ENCODE measurements at places on chromosomes 5 and 9.

GRCh38 chr9:8599937-8600336, 800.4 kb upstream of the DMAC1 start:
- DNase-seq, result no peak

DNA sequence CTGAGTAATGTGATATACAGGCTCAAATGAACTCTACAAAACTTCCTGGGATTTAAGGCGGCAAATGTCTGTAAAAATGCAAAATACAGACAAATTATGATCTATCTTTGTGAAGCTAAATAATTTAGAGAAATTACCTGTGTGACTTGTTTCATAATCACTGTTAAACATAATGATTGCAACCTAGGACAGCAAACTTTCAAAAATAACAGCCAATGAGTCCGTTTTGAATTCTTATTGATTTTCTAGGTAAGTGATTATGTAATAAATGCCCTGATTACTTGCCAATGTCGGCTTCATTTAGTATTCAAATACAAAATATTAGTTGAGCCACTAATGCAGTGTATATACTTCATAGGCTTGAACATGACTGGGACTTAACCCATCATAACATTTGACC, 238.2 kb upstream of the DAB2 start:
- DNase-seq, result no peak

- DNase-seq, result no peak
Observed at GRCh38 chr9:33295571-33295970, 5.3 kb downstream of the NFX1 start.

DNA sequence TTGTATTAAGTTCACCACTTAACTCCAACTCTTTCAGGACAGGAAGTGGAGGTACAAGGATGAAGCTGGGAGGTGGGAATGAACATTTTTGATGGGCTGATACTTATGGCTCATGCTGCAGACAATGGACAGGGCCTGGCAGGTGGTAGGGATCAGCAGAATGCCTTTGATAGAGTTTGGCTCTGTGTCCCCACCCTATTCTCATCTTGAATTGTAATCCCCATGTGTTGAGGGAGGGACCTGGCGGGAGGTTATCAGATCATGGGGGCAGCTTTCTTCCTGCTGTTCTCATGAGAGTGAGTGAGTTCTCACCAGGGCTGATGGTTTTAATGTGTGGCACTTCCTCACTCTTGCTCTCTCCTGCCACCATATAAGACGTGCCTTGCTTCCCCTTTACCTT, 87.3 kb upstream of the PRLR start:
- no peak for DNase-seq

GRCh38 chr5:159082474-159082873, 17.2 kb downstream of the EBF1 start:
- no peak for DNase-seq

- DNase-seq, result no peak
Observed at GRCh38 chr9:135914921-135915320, 7.6 kb upstream of the CAMSAP1 start.

- no peak for DNase-seq
Observed at GRCh38 chr9:116096853-116097252, 56.7 kb upstream of the PAPPA start.

GRCh38 chr5:115842089-115842935, 577 bp downstream of the AP3S1 start:
- no peak for DNase-seq

DNA sequence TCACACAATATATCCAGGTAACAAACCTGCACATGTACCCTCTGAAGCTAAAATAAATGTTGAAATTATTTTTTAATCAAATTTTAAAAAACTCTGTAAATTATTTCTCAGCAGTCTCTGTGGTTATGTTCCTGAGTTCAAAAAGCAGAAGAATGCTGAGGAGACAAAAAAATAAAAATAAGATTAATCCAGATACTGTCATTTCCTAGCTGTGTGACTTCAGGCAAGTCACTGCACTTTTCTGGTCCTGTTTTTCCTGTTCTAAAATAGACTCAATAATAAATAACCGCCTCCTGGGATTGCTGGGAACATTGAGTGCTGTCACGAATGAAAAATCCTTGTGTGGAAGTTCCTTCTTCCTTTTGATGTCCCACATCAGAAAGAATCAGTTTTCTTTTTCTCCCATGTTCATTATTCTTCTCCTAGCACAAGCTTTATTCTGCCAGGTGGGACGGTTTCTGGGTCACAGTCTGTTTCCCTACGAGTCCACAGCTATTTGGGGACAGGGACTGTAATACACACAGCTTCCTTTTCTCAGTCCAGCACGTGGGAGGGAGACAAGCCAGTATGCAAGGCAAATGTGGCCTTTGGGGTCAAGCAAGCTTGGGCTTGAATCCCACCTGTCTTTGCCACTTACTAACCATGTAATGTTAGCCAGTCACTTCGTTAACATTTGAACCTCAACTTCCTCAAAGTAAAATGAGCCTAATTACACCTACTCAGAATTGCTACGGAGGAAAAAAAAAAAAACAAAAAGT, 156.9 kb downstream of the TRIM32 start:
- no peak for DNase-seq

DNA sequence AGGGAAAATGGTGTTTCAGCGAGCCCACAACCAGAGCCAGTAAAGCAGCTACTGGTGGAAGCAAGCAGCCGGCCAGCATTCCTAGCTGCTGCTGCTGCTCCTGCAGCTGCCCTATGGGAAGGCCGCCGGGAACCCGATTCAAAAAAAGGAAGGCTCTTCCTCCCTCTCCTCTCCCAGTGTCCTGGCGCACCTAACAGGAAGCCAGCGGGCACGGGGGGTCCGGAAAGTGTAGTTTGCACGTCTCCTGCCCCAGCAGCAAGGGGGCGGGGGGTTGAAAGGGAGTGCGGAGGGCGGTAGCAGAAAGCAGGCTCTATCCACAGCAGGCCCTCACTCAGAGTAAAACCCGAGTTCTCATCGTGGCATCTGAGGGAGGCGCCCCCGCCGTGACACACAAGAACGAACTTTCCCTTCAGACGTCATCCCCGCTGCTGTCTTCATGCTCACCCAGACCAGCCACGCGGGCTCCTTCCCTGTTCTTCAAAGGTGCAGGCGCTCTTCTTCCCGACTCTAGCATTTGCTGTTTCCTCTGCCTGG, 16.5 kb downstream of the GRXCR2 start:
- DNase-seq, result peak; percentile 44

DNA sequence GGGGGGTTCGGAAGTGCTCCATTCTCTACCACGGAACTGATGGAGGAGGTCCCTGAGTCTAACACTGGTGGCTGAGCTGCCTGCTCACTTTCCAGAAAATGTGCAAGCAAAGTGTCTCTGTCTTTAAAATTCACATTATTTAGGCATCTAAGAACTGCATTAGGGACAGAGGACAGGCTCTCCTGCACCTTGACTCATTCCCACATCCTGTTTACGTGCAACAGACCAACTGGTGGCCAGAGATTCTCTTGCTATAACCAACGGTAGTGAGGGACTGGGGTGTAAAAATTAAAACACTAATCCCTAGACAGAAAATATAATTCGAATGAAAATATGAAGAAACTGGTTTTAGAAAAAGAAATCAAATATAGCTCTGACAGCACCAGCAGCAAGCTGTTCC, 320.9 kb downstream of the IRX2 start:
- DNase-seq, result no peak

GRCh38 chr9:121253821-121254501, 14.0 kb upstream of the GSN start:
- DNase-seq, result no peak

DNA sequence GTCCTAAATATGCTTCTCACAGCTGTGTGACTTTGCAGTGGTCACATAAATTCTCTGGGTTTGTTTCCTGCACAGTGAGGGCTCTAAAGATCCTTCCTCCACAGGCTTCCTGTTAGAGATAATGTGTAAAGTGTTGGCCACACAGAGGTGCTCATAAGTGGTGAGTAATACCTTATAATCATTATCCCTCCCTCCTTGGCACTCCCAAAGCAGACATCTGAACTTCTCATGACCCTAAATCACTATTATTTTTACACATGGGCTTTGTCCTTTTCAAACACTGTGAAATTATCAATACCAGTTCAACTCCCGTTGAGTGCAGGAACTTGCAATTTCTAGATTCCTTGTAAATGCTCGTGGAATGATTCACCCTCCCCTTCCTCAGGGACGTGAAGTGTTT, 100.2 kb downstream of the BRINP1 start:
- no peak for DNase-seq
